ENCODE measurements at places on chromosomes 1 and 21.

- no peak for DNase-seq
Observed at GRCh38 chr1:157739229-157739901, 37.6 kb downstream of the FCRL2 start.

GRCh38 chr1:190578017-190578416 lies 100.4 kb upstream of the BRINP3 start:
- no peak for DNase-seq

GRCh38 chr1:3611170-3612019 lies at the start of gene MEGF6:
Gene MEGF6 (minus strand): TSS chr1:3611508. CDS start chr1:3611268, 240 bp downstream.
- no peak for DNase-seq

- DNase-seq: no peak
Observed at GRCh38 chr21:17829472-17829871, 10.3 kb upstream of the C21orf91 start.

DNA sequence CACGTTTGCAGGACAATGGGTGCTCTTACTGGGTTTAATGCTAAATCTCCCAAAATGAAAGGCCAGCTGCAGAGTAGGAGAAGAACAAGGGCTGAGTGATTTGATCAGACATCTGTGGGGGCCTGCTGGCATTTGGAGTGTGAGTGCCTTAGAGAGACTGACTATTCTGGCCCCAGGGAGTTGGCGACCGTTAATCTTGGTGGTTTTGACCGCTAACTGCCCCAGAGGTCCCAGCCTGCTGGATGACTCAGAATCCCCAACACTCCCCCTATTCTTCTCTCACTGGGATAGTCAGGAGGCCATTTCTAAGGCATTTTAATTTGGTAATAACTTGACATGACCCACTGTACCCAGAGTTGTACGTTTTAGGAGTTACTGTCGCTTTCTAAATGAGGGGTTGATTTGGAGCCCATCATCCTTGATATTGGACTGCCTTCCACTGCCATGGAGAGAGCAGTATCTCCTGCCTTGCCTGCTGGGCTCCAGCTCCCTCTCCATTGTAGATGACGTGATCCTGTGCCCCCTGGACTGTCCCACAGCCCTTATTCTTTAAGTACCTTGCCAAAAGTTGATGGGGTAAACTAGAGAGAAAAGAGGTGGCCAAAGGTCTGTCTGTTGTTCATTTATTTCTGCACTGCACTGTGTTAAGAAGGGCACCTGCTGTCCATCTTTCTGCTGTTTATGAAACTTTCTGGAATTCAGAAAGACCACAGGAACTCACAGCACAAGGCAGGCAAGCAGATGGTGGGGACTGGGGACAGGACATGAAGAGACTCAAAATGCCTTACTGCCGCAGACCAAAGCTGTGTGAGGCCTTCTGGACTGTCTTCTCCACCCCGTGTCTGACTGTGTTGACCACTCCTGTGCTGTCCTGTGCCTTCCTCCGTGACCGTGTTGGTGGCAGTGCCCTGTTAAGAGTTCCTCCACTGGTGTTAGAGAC lies 98.2 kb upstream of the ARTN start:
- no peak for DNase-seq

DNA sequence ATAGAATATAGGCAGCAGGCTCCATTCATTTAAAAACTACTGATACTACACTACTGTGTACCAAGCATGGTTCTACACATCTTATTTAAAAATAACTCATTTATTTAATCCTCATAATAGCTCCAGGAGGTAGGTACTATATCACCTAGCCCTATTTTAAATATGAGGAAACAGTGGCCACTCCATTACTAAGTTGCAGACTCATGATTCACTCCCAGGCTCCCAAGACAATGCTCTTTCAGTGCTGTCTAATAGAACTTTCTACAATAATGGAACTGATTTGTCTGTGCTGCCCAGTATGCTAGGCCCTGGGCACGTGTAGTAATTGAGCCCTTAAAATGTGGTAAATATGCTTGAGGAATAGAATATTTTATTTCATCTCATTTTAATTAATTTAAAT lies 357.1 kb downstream of the LTN1 start:
- DNase-seq: no peak

DNA sequence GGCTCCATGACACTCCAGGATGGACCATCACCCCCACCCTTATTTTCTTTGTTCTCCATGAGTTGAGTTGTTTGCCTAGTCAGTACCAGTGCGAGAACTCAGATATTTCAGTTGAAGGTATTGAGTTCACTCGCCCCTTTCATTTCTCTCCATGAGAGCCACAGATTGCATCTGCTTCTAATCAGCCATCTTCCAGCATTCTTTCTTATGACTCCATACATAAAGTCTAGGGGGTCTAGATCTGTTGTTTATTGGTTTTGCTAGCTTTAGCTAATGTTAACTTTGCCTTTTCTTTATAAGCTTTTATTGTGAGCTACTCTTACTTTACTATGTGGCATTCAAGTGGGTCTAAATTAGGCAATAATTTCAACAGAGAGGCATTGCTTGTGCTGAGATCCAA lies 71.6 kb upstream of the PDC start:
- DNase-seq: no peak

- no peak for DNase-seq
Observed at GRCh38 chr1:6033986-6034749, 11.5 kb upstream of the KCNAB2 start.

GRCh38 chr1:186869526-186870228 lies 40.9 kb downstream of the PLA2G4A start:
- no peak for DNase-seq

GRCh38 chr1:115135681-115136080 lies 46.4 kb upstream of the TSPAN2 start:
- no peak for DNase-seq

GRCh38 chr1:57440096-57440495 lies 16.2 kb upstream of the DAB1 start:
- no peak for DNase-seq

DNA sequence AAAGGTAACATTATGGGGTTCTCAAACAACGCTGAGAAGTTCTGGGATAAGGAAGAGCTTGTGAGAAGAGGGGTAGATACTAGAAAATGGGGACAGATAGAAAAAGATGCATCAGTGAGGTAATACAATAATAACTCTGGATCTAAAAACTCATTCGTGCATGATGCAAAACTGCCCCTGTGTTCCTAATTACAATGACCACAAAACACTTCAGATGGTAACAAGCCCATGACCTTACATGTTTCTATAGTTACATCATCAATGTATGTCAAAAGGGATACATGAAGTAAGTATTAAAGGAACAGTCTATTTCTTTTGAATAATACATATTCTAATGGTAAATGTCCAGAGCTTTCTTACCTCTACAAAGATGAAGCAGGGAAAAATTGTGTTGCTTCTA lies 110.6 kb upstream of the PLPPR5 start:
- DNase-seq: no peak

GRCh38 chr1:92511541-92511940 lies 24.8 kb upstream of the GFI1 start:
- no peak for DNase-seq

DNA sequence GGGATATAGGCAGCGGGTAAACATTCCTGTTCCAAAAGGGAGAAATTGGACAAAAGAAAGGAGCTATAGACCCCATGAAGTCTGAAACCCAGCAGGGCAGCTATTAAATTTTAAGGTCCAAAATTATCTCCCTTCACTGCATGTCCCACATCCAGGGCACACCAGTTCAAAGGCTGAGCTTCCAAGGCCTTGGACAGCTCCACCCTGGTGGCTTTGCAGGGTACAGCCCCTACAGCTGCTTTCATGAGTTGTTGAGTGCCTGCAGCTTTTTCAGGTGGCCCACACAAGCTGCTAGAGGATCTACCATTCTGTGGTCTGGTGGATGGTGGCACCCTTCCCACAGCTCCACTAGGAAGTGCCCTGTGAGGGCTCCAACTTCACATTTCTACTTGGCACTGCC lies 662.5 kb upstream of the PKN2 start:
- DNase-seq: no peak

DNA sequence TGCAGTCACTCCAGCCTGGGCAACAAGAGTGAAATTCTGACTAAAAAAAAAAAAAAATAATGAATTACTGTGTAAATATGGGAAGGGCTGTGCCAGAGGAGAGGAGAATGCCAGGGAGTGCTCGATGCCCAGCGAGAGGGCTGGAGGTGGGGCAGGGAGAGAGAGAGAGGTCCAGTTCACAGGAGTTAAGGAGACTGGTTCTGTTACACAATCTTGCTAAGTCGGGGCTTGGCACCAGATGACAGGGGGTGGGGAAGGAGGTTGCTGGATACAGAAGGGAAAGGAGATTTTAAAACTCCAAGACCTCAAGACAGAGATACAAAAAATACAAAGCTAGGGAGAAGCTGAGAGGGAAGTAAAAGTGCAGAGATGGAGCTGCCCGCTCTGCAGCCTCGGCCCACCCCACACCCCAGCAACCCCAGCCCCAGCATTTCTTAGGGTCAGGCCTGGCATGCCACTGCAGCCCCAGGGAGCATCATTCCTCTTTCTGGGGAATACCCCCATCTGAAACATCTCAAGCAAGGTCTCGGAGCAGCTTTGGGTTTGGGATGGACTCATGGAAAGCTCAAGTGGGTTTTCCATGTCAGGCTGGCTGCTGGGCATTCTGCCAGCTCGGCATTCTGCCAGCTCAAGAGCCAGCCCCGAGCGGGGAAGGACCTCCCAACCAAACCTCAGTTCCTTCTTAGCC lies 991 bp downstream of the SELENBP1 start:
- DNase-seq: no peak

DNA sequence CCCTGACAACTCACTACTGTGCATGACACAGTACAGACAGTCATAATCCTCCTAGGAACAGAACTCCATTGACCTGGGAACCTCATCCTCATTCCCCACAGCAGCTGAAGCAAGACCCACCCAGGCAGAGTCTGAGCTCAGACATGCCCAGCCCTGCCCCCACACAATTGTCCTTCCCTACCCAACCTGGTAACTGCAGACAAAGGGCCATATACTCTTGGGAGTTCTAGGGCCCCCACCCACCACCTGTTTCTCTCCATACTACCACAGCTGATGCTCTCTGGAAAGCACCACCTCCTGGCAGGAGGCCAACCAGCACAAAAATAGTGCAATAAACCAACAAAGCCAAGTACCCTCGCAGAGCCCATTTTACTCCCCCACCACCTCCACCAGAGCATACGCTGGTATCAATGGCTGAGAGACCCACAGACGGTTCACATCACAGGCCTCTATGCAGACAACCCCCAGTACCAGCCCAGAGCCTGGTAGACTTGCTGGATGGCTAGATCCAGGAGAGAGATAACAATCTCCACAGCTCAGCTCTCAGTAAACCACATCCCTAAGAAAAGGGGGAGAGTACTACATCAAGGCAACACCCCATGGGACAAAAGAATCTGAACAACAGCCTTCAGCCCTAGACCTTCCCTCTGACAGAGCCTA lies 159.7 kb upstream of the CXADR start:
- DNase-seq: no peak

DNA sequence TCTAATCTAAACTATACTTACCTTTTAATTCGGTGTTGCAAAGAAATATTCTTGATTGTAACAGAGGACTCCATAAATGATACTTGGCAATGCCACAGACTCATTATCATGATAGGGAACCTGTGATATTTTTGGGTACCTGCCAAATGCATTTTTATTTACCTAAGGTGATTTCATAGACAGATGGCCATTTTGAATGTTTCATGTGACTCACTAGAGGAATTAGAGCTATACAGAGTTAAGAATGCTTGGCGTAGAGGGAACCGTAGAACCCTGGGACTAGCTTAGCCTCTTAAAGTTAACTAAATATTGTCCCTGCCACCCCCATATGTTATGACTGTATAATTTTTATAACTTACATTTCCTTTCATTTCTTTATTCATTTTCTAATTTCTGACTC lies 136.1 kb downstream of the DISP1 start:
- DNase-seq: no peak

DNA sequence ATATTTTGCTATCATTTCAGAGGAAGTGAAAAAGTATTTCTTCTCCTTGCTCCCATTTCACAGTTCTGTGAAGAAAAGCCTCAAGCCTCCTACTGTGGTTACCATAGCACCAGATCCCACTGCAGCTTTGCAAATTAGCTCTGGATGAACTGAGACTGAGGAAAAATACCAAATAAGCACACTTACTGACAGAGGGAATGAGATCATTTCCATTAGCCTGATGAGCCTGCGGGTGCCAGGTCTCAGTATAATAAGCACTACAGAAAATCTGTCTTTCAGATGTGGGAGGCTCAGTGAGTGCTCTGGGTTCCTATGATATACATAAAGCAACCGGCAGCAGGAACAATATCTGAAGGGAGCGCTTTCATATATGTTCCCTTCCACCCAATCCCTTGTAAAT lies 21.4 kb downstream of the XKR8 start:
- DNase-seq: no peak

DNA sequence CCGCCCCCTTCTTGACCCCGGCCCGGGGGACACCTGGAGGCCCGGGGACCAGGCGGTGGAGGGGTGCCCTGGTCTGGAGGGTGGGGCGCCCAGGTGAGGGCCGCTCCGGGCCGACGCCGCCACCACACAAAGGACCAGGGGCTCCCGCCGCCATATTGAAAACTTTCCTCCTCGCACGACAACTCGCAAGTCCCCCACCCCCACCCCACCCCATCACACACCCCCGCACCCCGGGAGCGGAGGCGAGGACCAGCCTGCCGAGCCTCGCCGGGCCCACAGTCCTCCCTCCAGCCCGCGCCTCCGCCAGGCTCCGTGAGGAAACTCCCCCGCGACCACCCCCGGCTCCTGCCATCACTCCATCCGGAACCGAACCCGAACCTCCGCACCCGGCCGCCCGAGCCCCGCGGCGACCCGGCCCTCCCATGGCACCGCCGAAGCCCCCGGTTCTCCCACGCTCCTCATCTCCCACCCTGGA lies 733 bp downstream of the KDM5B start:
- DNase-seq: no peak

DNA sequence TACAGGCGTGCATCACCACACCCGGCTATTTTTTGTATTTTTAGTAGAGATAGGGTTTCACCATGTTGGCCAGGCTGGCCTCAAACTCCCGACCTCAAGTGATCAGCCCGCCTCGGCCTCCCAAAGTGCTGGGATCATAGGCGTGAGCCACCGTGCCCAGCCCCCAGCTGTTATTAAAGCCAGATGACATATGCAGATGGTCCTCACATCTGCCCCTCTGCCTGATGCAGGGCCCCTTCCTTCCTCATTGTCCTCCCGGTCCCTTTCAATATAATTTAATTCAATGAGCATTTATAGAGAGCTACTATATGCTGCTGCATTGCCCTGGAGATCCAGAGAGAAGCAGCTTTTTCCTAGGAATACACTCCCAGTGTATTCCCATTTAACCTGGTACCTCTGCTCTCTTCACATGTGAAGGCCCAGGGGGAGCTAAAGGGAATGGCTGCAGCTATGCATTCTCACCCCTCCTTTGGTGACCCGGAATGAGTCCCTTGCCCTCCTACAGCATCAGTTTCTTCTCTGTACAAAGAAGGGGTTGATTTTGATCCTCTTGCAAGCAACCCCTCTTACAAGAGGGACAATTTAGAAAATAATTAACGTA lies 55.6 kb downstream of the L1TD1 start:
- no peak for DNase-seq

Measured in glomerular endothelial cell (primary cell).